GDM1 (cell line): ENCODE measurements at places on chromosomes 12 and 14.

GRCh38 chr12:100720016-100720654 is 74.4 kb upstream of the ANO4 start:
- no peak for DNase-seq

DNA sequence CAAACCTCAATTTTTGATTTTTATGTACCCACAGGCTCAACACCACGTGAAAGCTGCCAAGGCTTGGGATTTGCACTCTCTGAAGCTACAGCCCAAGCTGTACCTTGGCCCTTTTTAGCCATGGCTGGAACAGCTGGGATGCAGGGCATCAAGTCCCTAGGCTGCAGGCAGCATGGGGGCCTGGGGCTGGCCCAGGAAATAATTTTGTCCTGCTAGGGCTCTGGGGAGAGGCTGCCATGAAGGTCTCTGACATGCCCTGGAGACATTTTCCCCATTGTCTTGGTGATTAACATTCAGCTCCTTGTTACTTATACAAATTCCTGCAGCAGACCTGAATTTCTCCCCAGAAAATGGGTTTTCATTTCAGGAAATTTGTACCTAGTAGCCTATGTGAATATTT is 103.7 kb downstream of the SCAF11 start:
- no peak for DNase-seq

DNA sequence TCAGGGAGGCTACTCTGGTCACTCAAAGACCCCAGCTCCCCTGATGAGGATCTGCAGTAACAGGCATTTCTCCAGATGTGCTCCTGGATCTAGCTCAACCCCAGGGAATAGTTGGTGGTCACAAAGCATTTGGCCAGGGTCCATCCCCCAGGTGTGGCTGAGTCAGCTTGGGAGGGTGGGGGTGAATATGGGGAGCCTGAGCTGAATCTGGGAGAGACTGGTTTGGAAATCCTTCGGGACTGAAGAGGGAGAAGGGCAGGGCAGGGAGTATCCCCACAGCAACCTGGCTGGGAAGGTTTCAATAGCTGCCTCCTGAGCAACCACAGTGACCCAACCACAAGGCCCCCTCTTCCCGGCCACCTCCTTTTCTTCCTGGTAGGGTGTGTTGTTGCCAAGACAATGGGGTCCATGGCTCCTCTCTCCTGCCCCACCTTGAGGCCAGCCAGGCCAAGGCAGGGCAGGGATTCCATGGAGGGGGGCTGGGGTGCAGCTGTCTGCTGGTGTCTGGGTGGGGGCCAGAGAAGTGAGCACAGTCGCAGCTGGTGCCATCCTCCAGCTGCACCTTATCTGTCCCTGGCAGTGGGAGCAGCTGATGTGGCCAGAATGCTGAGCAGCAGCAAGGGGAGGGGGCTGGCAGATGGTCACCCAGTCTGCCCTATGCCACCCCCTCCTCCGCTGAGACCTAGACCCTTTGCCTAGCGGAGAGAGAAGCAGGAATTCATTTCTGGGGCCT is 5.5 kb downstream of the ASIC1 start:
- no peak for DNase-seq

- DNase-seq, result no peak
Measured at GRCh38 chr12:50924131-50924438, 28.3 kb upstream of the HIGD1C start.

DNA sequence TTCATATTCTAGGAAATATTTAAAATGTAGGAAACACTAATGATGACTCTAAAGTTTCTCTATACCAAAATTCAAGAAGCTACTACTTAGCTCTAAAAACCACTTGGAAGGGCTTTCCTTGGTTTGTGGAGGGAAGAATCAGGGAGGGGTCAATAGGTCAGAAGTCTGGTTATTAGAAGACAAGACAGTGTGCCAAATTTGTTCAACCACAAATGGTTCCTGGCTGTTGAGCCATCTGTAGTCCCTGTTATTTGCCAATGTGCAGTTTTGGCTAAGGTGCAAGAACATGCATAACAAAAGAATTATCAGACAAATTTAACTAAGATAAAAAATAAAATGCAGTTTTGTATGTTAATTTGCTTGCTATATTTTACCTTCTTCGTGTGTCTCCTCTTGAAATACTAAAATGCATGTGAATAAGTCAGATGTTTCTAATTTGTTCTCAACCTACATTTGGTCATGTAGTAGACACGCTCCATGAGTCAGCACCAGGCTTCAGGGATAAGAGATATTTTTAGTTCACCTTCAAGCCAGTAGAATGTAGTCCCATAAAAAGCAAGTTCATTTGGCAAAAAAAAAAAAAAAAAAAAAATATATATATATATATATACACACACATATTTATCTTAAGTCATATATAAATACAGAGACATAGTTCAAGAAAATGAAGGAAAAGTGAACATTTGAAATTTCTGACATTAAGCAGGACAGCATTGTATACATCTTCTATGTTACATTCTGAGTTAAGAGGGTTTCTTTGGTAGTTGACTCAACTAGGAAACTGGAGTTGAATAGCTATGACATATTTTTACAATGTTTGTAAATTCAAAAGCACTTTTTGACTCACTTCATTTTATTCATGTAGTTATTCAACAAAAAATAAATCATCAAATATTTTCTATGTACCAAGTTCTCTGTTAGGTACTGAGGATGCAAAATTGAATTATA is 123.3 kb downstream of the KCNC2 start:
- no peak for DNase-seq
